SHP77 treated with DMSO at 0.1 percent for 48 hours (cell line): ENCODE measurements at places on chromosomes 11 and 22.

GRCh38 chr11:76361776-76362175 lies 19.2 kb downstream of the THAP12 start:
- DNase-seq = no peak

DNA sequence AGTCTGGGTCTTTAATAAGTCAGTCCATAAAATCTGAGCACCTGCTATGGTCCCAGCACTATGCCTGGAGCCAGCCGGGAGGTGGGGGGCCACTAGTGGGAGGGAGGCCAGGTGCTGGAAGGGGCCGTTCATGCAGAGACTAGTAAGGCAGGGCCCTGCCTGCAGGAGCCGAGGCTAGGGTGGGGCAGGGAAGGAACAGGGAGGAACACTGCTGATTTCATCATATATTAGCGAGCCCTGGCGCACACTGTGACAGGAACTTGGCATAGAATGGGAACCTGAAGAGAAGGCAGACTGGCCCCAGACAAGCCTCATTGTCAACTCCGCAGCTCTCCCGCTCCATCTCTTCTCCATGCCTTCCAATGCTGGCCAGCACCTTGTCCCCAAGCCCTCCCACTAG lies 7.1 kb downstream of the VSIG10L2 start:
- DNase-seq = no peak

DNA sequence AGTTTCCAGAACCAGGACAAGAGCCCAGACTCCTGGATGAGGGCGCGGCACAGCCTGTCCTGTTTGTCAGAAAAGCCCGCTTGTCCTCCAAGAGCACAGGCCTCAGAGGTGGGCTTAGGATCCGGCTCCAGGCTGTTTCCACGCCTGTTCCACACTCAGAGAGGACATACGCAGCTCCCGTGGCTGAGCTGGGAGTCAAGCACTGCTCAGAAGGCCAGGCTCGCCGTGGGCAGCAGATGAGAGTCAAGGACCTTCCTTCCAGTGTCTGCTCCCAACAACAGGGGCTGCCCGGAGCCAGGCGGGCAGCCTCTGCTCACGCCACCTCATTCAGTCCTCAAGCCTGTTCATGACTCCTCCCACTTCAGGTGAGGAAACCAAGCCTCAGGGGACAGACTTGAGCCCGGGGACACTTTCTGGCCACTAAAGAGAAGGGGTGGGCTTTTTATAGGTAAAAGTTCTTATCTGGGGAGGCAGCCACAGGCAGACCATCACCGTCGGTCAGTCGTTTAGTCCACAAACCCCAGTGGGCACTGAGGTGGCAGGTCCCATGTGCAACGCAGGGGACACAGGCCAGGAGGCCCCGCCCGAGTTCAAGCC lies 3.8 kb downstream of the CYB5R3 start:
- DNase-seq = no peak

GRCh38 chr11:36684840-36685801 lies 87.1 kb upstream of the RAG2 start:
- DNase-seq = no peak

GRCh38 chr11:10350334-10350733 lies 45.5 kb downstream of the ADM start:
- no peak for DNase-seq

DNA sequence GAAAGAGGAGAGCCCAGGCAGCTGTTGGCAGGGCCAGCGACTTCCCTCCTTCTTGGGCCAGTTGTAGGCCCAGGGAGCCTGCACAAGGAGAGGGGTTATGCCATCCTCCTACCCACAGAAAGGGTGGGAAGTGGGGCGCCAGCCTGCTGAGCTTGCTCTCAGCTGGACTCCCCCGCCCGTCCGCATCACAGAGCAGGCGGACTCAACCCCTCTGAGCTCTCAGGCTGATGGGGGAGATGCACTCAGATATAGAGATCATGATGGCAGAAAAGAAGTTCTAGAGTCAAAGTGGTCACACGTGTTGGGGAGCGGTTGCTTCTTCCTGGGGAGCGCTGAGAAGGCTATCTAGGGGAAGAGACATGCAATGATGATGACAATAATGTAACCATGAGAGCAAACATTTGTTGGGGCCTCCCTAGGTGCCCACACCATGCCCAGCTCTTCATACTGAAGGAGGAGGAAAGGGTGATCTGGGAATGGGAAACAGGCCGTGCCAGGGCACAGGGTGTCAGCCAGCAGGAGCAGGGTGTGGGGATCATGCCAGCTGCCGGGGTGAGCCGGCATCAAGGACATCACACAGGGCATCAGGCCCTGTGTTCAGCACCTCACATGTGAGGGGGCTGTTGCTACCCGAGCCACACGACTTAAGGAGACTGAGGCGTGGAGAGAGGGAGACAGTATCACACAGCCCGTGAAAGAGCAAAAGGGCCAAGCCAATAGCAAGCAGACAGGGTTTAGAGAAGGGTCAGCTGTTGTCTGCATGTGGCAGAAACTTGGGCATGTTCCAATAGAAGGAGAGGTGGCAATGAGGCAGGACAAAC lies 7.7 kb downstream of the SLC35E4 start:
- no peak for DNase-seq

DNA sequence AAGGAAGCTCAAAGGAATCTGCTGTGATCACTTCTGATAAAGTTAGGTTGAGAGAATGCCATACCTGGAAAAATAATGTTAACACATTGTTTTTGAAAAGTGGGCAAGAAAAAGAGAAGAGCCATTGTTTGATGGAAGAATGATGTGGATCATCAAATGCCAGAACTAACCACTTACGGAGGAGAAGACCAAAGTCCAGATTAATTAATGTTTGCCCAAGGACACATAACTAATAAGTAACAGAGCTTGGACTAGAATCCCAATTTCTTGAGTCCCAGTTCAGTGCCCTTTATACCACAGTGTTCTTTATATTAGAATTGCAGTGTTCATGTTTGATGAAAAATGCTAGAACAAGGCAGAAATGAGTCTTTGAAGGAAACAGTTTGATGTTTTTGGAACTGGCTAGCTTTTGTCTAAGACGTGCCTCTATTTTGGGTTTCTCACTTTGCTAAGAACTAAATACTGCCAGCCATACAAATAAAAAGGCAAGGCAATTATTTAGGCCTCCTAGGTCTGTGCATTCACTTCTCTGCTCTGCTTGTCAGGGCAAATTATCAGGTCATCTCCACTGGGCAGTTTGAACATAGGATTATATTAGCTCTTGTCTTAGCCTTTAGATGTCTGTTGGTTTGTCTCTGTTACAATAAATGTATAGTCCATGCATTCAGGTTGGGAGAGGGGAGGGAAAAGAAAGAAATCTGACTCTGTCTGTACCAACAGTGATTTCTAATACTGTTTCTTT lies 72.3 kb downstream of the TRIM44 start:
- no peak for DNase-seq

- DNase-seq = no peak
These were observed 2.3 kb downstream of the ANO9 start for GRCh38 chr11:439315-440064.

GRCh38 chr11:92768121-92768840 lies 201.2 kb upstream of the MTNR1B start:
- DNase-seq = no peak

- DNase-seq = no peak
These were observed 434.7 kb downstream of the TBC1D22A start for GRCh38 chr22:47196881-47197772.

DNA sequence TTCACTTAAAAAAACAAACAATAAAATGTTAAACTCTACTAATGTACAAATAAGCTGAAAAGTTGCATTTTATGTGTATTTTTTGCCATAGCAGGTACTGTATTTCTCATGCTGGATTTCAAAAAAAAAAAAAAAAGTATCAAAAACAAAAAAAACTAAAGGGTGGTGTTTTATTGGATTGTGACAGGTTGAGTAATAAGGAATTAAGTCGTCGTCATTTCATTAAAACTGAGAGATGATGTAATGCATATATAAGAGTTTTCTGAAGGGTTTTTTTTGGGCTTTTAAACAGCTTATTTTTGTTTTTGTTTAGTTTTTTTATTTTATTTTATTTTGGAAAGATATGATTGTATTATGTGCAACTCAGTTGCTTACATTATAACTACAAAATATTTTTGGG lies 10.9 kb upstream of the ADSL start:
- no peak for DNase-seq

GRCh38 chr11:111762981-111763643 lies 3.1 kb downstream of the PPP2R1B start:
- no peak for DNase-seq

DNA sequence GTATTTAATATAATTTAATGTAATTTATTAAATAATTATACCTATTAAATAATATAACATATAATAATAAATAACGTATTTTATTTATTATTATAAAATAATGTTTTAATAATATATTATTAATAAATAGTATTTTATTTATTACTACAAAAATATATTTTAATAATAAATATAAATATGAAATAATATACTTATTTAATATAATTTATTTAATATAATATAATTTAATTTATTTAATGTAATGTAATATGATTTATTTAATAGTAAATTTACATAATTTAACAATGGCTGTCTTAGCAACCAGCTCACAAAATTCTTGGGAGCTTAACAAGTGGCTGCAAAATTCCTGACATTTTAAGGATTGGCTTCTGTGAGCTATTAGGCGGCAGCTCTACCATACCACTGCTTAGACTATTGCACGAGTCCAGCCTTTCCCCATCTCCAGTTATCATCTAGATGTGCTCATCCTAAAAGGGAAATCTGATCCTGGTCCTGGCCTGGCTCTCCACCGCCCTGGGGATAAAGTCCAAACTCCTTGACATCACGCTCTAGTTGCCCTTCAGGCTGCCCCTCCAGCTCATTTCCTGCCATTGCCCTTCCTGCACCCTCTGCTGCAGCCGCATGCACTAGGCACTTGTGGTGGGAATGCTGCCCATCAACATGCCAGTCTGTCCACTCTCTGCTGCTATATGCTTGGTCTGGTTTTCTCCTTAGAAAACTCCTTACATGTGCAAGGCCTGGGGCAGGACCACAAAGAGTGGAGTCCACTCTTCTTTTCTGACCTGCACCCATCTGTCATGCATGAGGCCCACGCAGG lies 9.8 kb downstream of the MMP20 start:
- no peak for DNase-seq

- no peak for DNase-seq
These were observed 287.0 kb downstream of the DYNC2H1 start for GRCh38 chr11:103396237-103396636.

- no peak for DNase-seq
These were observed 449.9 kb downstream of the OPCML start for GRCh38 chr11:133082453-133082781.

- no peak for DNase-seq
These were observed 971.9 kb downstream of the BRD1 start for GRCh38 chr22:48855593-48856307.

DNA sequence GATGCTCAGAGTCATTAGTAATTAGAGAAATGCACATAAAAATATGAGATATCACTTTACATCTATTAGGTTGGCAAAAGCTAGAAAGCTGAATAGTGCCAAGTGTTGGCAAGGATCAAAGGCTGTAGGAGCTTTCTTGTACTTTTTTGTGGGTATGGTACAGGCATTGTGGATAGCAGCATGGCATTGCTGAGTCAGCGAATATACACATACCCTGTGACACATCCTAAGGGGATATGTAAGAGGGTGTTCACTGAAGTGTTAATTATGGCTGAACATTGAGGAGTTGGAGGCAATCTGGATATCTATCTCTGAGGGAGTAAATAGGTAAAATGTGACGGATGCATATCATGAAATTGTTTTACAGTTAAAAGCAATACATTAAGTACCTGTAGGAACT lies 27.0 kb upstream of the IL18BP start:
- no peak for DNase-seq

- DNase-seq = no peak
These were observed 87.7 kb upstream of the OPCML start for GRCh38 chr11:133619973-133620372.

DNA sequence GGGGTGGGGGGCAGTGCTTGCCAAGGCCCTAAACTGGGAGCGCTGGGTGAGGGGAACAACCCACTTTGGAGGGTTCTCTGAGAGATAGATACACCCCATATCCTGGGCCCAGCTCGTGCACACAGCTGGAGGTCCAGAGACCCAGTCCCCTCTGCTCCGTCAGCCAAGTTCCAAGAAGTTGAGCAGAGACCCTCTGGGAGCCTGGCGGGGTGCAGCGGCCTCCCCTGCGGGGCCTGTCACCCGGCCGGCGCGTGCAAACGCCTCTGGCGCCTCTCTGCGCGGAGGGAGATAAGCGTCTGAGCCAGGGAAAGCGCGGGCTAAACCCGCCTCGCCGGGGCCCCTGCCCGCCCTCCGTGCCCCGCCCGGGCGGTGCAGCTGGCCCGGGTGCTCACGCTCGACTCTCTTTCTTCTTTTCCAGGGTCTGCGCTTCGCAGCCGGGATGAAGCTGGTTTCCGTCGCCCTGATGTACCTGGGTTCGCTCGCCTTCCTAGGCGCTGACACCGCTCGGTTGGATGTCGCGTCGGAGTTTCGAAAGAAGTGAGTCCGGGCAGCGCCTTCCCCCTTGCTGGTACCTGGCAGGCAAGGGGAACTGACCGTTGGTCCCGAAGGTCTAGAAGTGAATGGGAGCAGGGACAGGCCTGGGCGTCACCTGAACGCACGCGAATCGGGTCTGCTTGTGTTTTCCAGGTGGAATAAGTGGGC lies 540 bp downstream of the ADM start:
- no peak for DNase-seq

GRCh38 chr11:101862391-101863233 lies 52.2 kb upstream of the CEP126 start:
- no peak for DNase-seq

DNA sequence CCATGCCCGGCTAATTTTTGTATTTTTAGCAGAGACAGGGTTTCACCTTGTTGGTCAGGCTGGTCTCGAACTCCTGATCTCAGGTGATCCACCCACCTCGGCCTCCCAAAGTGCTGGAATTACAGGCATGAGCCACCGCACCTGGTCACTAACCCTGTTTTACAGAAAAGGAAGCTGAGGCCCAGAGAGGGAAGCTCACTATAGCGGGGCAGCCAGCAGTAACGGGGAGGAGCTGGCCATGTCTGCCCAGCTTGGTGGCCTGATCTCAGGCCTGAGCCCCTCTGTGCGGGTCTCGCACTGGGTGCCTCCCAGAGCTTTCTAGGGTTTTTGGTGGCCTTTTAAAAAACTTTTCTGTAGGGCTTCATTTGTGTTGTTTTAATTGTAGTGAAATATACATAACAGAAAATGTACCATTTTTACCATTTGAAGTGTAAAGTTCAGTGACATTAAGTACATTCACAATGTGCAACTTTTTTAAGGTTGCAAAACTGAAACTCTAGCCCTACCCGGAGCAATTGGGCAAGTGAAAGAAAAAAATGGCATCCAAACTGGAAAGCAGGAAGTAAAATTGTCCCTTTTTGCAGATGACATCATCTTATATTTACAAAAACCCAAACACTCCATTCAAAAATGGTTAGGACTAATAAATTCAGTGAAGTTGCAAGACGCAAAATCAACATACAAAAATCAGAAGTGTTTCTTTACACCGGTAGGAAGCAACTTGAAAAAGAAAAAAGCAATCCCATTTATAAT lies 14.5 kb upstream of the CYTH4 start:
- DNase-seq = no peak

- no peak for DNase-seq
These were observed 17.7 kb downstream of the APLP2 start for GRCh38 chr11:130087294-130087926.

- no peak for DNase-seq
These were observed 38.3 kb upstream of the MYH9 start for GRCh38 chr22:36425977-36426523.
